ENCODE measurements at places on chromosomes 4 and X.
A peak's percentile ranks its signal among the peaks of the same experiment; 100 is the strongest.

GRCh38 chr4:38105475-38106220, 145.4 kb downstream of the PTTG2 start:
- DNase-seq = peak; percentile 53

DNA sequence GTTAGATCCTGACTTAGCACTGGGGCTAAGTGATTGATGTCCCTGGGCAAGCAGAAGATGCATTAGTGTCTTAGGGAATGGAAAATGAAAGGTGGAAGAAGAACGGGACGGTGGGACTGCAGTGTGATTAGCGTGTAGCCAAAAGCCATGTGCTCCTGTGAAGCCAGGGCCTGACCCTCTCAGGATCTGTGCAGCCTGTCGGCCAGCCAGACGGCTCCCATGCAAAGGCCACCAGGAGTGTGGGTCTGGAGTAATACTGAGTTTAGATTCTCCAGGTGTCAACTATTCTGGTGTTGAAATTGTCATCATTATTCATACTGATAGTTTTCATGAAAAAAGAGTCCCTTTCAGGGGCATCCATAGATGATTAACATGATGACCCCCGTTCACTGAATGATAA, 32.0 kb downstream of the REELD1 start:
- DNase-seq = no peak

GRCh38 chr4:184792950-184793555, 32.7 kb downstream of the ACSL1 start:
- DNase-seq = no peak

DNA sequence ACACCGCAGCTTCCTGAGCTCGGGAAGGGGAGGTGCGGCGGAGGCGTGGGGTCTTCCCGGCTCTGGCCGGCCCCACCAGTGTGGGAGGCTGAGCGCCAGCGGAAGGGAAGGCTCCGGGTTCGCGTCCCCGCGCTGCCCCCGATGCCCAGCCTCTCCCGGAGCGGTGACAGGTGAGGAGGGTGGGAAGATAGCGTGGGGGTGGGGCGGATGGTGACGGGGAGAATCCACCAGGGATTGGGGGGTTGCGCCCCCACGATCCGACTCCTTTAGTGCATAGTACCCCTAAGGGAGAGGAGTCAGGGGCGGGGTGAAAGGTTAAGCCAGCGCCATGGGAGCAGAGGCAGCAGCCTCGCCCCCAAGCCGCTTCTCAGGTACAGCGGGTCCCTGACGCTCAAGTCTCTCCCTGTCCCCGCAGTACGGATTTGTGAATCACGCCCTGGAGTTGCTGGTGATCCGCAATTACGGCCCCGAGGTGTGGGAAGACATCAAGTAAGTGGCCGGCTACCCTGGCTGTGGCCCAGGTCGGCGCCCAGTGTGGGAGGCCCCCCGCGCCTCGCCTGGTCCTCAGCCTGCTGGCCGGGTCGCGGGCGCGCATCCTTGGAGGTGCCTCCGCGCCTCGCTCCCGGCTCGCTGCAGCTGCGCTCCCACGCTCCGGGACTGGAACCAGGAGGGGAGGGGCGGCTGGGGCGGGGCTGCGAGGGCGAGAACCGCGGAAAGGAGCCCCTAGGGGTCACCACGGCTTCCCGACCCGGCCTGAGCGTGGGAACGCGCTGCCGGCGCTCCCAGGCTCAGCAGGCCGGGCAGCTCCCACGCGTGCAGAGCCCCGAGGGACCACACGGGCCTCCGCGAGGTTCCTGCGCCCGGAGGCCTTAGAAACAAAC, 791 bp downstream of the GUCY1B1 start:
- DNase-seq = no peak

DNA sequence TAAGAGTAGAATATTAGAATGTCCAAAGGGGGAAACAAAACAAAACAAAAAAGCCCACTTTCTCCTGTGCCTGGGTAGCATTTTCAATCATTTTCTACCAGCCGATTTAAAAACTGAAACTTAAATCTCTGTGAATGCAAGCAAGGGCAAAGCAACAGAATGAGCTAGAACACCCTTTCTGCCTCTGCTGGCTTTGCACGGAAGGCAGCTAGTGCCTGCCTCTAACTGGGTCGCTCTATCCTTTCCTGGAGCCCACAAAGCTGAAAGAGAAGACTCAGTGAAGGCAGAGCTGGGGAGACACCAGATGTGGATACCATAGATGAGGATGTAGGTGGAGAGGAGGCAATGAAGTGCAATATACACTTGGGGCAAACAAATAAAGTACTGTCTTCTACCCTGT, 248.9 kb upstream of the TTC29 start:
- no peak for DNase-seq

GRCh38 chrX:72243472-72243871, 4.6 kb upstream of the ERCC6L start:
- no peak for DNase-seq

GRCh38 chrX:40151211-40152172, 53.7 kb upstream of the BCOR start:
- DNase-seq = peak; percentile 41

GRCh38 chr4:167688660-167689142, 403.6 kb upstream of the ANXA10 start:
- DNase-seq = no peak

DNA sequence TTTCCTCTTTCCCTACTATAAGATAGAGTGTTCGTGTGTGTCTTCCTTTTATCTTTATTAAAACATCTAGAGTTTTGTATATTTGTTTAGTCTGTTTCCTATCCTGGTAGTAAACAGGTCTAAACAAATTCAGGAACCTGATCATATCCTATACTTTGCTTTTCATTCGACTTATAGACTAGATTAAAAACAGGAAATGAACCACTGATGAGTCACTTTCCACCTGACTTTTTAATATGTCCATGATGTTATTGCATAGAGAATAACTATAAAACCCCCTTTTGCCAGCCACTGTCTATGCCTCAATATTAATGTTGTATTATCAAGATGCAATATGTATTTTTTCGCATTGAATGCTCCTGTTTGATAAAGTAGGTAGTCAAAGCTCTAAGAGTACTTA, 1794.0 kb downstream of the STIM2 start:
- no peak for DNase-seq

GRCh38 chr4:41214136-41214824, at the start of gene APBB2:
APBB2 (minus strand) TSS chr4:41214542; CDS start chr4:41033254, 181,288 bp downstream.
- DNase-seq = peak; percentile 97

DNA sequence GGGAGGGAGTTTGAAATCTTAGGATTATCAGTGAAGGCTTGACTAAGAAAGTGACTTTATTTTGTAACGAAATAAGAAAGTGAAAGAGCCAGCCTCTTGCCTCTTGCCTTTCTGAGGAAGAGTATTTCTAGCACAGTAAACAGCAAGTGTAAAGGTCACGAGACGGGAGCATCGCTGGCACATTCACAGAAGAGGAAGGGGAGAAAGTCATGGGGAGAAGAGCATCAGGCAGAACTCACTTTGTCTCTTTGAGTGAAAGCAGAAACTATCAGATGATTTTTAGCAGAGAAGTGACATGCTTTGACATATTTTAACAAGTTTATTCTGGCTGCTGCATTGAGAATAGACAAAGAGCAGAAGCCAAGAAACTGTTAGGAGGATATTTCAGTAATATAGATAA, 313.8 kb downstream of the CAMK2D start:
- DNase-seq = no peak

- no peak for DNase-seq
Observed at GRCh38 chr4:175916626-175917351, 104.7 kb upstream of the GPM6A start.

DNA sequence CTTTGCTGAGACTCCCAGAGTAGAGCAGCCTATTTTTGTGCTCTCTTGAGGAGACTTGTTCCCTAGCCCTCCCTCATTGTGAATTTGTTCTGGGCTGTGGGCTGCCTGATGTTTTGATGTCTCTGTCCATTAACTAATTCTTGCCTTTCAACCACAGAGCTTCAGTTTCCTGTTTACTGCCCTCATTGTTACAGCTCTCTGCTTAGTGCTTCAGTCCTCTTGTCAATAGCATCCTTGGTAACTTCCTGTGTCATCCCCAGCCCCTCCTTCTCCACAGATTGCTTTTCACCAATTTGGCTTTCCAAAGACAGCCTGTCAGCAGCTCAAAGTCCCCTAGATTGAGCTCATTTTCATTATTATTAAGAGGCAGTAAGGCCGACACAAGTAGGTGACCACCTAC, 69.9 kb downstream of the COX7B2 start:
- DNase-seq = no peak

- DNase-seq = no peak
Observed at GRCh38 chr4:79472036-79472435, 64.0 kb upstream of the GK2 start.

DNA sequence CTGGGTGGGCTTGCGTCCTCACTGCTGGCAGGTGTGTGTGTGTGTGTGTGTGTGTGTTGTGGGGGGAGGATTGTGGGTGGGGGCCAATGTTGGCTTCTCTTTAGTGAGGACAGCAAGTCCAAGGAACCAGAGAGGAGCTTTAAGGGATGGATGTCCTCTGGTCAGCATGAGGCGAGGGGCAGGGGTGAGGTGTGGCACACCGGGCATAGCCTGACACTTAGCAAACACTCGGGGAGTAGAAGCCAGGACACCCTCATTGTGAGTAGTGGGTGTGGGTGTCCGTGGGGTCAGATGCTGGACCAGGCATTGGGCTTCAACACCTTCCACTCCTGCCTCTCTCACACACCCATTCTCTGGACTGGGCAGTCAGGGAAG, 2.8 kb downstream of the SORCS2 start:
- DNase-seq = no peak

DNA sequence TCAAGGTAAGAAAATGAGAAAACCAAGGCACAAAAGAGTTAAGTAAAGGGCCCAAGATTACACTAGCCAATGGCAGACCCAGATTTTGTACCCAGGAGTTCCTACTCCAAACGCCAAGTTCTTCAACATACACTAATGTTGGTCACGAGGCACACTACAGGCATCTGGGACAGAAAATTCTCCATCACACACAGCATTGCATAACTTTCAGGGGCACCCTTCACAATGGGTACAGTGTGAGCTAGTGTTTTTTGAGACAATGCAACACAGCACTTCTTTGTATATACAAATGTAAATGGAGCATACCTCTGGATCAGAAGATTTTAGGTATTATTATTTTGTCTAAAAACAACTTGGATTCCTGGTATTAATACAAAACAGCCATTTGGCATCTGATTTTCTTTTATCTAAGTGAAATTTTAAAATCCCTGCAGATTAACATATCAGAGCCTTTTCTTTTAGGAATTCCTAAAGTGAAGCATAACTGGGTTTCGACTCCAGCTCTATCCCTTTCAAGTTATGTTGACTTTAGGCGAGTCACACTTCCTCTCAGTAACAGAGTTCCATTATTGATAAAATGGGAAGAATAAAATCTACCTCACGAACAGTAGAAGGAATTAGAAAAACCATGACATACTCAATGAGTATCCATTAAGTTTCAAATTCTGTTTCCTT, 41.1 kb downstream of the ADGRA3 start:
- DNase-seq = no peak

DNA sequence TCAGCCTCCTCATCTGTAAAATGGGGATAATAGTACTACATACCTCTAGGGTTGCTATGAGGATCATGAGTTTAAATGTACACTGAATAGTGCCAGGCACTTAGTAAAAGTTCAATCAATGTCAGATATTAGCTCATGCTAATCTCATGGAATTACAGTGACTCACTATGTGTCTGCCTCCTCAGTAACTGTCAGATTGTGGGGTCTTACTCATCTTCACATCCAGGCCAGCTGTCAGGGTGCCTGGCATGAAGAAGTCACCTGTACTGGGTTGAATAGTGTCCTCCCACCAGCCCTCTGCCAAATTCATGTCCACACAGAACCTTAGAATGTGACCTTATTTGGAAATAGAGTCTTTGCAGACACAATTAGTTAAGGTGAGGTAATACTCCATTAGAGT, 54.3 kb upstream of the STIM2 start:
- DNase-seq = no peak

DNA sequence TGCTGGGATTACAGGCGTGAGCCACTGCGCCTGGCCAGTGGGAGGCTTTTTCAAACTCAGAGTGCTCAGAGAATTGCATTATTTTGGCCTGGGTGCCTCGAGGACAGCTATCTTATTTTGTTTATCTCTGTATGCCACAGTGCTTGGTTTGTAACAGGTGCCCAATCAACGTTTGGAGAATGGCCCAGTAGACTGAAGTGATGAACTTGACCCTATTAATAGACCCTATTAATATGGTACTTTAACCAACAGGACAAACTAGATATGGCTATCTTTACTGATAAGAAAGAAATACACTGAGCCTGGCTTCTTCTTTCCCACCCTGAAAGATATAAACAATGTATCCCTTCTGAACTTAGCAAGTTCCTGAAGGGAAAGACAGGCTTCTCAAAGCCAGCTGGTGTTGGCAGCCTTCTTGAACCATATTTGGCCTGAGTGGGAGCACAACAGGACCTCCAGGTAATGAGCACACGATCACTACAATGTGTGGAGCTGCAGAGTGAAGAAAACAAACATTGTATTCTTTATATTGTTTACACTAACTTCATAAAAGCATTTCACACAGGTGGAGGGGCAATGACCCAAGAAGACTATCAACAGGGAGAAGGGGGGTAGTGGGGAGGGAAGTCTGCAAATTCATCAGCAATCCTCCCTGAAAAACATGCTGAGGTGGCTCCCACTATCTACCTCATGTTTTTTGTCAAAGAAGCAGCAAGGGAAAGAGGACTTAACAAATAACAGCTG, 41.7 kb downstream of the PRPS1 start:
- no peak for DNase-seq

- DNase-seq = no peak
Observed at GRCh38 chrX:11081511-11081910, 29.6 kb upstream of the HCCS start.
